Ovary (tissue), 10 donors: ENCODE measurements at places on chromosomes 16 and 17. TPM values are rescaled to one million over a fixed set of nuclear protein-coding genes. Genes with fewer than 3 reads are reported as not detected.

GRCh38 chr17:32944248-32945020 is 16.5 kb downstream of the TMEM98 start:
- no peak overlapping the region for H3K27ac ChIP-seq
- H3K4me3 ChIP-seq, result no peak overlapping the region
- H3K27me3 ChIP-seq, result no peaks in the 10 kb centered on the region
- H3K4me1 ChIP-seq, result peaks cover 10% of the 10 kb centered on the region

DNA sequence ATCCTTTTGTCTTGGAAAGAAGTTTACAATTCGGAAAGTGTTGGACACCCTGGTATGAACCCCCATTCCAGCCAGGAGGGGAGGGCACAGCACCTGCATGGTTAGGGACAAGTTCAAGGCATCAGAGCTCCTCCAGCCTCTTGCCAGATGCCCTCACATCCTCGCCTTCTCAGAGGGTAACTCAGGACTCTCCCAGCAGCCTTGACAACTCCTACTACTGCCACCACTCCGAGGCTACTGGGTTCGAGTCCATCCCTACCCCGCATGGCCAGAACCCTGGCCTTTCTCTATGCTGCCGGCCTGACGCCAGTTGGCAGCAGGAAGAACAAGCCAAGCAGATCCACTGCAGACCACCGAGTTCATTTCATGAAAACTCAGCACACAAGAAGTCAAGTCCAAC is 34.1 kb downstream of the AXIN2 start:
- peaks cover 22% of the 10 kb centered on the region for H3K4me1 ChIP-seq
- H3K27me3 ChIP-seq, result no peaks in the 10 kb centered on the region
- no peak overlapping the region for H3K4me3 ChIP-seq

- no peak for DNase-seq
- no peak overlapping the region for H3K4me3 ChIP-seq
- H3K27ac ChIP-seq, result no peak overlapping the region
- no peaks in the 10 kb centered on the region for H3K27me3 ChIP-seq
Measured at GRCh38 chr17:40179923-40180659, 2.8 kb downstream of the RAPGEFL1 start.

- H3K27ac ChIP-seq, result peak overlapping the region; percentile 78
- no peak overlapping the region for H3K4me3 ChIP-seq
- peaks cover 1% of the 10 kb centered on the region for H3K4me1 ChIP-seq
- H3K27me3 ChIP-seq, result no peaks in the 10 kb centered on the region
Measured at GRCh38 chr17:42277342-42277712, 1.1 kb upstream of the STAT5B start.

GRCh38 chr17:28227316-28228108 is 91.5 kb upstream of the TMEM97 start:
- no peaks in the 10 kb centered on the region for H3K27me3 ChIP-seq
- no peaks in the 10 kb centered on the region for H3K36me3 ChIP-seq
- DNase-seq, result peak; percentile 74
- peaks cover 2% of the 10 kb centered on the region for H3K4me1 ChIP-seq
- peak overlapping the region; percentile 12 for H3K4me3 ChIP-seq

GRCh38 chr16:69056421-69056820 is 49.0 kb upstream of the HAS3 start:
- H3K27me3 ChIP-seq, result no peaks in the 10 kb centered on the region
- no peak for DNase-seq
- no peak overlapping the region for H3K27ac ChIP-seq

DNA sequence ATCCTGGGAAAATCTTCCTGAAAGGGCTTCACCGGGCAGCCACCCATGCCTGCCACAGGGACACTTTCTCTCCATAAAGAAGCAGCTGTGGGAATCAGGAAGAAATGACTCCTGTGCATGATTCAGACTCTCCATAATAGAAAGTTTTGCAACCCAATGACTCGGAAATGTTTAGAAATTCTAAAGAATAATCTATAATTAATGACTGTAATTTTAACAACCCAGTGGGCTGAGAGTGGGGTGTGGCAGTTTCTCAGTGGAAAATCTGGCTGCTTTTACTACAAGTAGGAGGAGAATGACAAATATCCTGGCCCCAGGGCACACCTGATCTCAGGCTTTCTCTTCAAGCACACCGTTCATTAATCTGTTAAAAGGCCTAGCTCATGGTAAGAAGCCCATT is 25.7 kb downstream of the IRF8 start:
- no peak overlapping the region for H3K27ac ChIP-seq
- no peak for DNase-seq
- no peak overlapping the region for H3K4me3 ChIP-seq

The KRT33B gene
- total RNA-seq, result not detected

The MYO15A gene
- total RNA-seq, result 4.7 TPM
